ENCODE measurements at places on chromosomes 2 and 18. TPM values are rescaled to one million over a fixed set of nuclear protein-coding genes. Genes with fewer than 3 reads are reported as not detected.

The RPRM gene
- not detected for total RNA-seq

GRCh38 chr18:74290794-74291471 is 830 bp downstream of the CYB5A start:
- no peaks in the 10 kb centered on the region for H3K27me3 ChIP-seq
- no peak for DNase-seq
- H3K36me3 ChIP-seq = no peaks in the 10 kb centered on the region

DNA sequence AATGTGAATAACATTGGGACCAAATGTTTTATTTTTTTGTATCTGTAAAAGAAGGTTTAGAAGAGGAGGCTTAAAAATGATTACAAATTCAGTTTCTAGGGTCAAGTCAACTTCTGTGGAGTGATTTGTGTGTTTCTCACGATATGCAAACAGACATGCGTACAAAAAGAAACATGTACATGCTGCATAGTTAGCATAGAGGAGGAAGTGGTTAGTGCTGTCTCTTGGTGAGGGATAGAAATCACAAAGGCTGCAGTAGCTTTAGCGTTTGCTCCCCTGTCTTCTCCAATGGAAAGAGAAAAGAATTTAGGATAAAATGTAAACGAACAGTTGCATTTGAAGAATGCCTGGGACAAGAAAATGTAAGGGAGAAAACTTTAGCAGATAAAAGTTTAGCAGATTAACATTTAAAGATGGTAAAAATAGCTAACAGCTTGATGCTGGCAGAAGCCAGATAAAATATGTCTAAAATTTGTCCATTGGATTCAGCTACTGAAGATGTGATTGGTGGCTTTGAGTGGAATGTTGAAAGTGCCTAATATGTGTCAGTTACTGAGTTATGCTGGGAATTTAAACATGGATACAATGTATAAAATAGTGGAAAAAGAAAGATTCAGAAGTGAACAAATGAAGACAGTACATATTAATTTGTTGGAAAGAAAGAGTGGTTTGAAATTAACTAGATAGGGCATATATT is 44.9 kb downstream of the MALT1 start:
- H3K4me1 ChIP-seq = no peaks in the 10 kb centered on the region
- no peak for DNase-seq
- peaks cover 4% of the 10 kb centered on the region for H3K36me3 ChIP-seq
- no peak overlapping the region for H3K4me3 ChIP-seq

- H3K36me3 ChIP-seq = no peaks in the 10 kb centered on the region
- no peak overlapping the region for H3K4me3 ChIP-seq
- no peak overlapping the region for H3K27ac ChIP-seq
- no peak for DNase-seq
Measured at GRCh38 chr2:70806013-70806412, 14.4 kb downstream of the CLEC4F start.

The TSPYL6 gene
- 0.14 TPM for total RNA-seq

DNA sequence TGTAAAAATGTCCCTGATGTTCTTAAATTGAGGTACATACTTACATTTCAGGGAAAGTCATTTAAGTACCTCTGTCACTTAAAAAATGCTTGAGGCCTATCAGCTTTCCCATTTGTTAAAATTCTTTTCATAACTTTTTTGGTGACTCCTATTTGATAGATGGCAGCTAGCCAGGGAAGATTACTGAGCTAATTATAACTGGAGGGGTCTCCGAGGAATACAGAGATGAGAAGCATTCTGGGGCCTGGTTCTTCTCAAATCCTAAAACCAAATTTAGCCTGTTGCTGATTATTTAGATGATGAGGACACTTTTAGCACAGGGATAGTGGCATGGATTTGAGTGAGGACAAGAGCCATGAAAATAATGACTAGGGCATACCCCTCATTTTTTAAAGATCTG is 4.8 kb downstream of the UGP2 start:
- no peak overlapping the region for H3K4me3 ChIP-seq
- H3K27ac ChIP-seq = no peak overlapping the region
- no peak for DNase-seq
- peaks cover 70% of the 10 kb centered on the region for H3K4me1 ChIP-seq

The CYP27A1 gene
- 37.8 TPM for total RNA-seq

DNA sequence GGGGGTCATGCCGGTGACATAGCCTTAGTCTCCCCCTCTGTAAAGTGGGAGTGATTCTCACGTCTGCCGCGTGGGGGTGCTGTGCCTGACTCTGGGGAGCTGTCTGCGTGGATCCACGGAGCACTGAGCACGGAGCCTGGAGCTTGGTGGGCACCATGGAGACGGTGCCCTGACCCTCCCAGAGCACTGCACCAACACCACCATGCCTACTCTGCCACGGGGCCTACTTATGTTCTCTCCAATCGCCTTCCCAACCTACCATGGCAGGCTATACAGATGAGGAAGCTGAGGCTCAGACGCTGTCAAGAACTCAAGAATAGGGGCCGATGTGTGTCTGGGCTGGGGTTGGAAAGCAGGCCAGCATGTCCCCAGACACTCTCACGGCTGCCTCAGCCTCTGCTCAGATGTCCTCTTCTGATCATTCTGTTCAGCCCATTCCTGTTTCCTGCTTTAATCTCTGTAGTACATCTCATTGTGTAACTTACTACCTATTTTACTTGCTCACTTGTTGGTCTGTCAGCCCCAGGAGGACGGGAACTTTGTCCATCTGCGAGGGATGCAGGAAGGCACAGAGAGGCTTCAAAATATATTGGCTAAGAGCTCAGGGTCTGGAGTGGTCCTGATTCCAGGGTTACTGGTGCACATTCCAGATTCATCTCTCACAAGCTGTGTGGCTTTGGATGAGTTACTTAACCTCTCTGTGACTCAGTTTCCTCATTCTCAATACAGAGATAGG is 168.1 kb upstream of the HS6ST1 start:
- no peak overlapping the region for H3K4me3 ChIP-seq
- no peaks in the 10 kb centered on the region for H3K27me3 ChIP-seq
- H3K36me3 ChIP-seq = no peaks in the 10 kb centered on the region

GRCh38 chr2:178163395-178163794 is 30.9 kb upstream of the OSBPL6 start:
- no peak overlapping the region for H3K4me3 ChIP-seq
- no peak for DNase-seq
- H3K4me1 ChIP-seq = no peaks in the 10 kb centered on the region
- no peaks in the 10 kb centered on the region for H3K36me3 ChIP-seq
- H3K27me3 ChIP-seq = no peaks in the 10 kb centered on the region

DNA sequence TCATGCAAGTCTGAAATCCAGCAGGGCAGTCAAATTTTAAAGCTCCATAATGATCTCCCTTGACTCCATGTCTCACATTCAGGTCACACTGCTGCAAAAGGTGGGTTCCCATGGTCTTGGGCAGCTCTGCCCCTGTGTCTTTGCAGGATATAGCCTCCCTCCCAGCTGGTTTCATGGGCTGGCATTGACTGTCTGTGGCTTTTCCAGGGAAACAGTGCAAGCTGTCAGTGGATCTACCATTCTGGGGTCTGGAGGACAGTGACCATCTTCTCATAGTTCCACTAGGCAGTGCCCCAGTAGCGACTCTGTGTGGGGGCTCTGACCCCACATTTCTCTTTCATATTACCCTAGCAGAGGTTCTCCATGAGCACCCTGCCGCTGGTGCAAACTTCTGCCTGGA is 220.6 kb upstream of the COPS8 start:
- H3K27ac ChIP-seq = no peak overlapping the region
- no peak for DNase-seq
- no peaks in the 10 kb centered on the region for H3K4me1 ChIP-seq
- H3K27me3 ChIP-seq = no peaks in the 10 kb centered on the region
- H3K36me3 ChIP-seq = no peaks in the 10 kb centered on the region
- no peak overlapping the region for H3K4me3 ChIP-seq

The UGT1A4 gene
- not detected for total RNA-seq

DNA sequence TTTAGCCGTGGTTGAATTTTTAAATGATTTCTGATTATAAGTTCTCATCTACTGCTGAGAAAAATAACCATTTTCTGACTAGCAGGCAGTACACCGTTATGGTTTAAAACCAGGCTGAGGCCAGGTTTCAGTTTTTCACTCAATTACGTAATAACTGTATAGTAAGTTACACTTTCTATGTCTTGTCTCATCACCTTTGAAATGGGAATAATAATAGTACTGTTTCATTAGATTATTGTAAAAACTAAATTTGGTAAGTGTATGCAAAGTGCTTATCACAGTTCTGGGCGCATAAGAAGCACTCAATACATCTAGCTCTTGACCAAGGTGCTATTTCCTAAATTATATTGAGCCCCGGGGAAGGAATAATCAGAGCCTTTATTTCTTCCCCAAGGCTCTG is 76.8 kb downstream of the LIMS1 start:
- H3K27me3 ChIP-seq = no peaks in the 10 kb centered on the region
- H3K36me3 ChIP-seq = no peaks in the 10 kb centered on the region
- DNase-seq = no peak
- peaks cover 30% of the 10 kb centered on the region for H3K4me1 ChIP-seq

DNA sequence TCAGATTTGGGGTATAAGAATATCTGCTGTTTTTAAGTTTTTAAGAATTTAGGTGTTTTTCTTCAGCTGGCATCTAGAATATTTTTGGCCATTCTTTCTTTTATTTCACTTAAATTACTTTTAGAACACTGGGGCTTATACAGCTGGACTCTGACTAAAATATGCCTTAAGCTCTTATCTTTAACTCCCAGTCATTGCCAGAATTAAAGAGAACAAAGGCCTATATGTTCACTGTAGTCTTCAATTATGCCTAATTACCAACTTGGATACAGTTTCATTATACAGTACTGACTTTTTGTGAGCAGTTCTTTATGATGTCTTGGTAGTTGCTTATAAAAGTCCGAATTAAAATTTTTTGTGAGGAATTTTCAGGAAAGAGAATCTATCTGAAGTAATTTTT is 192.8 kb downstream of the ZNF407 start:
- DNase-seq = no peak
- no peaks in the 10 kb centered on the region for H3K27me3 ChIP-seq
- no peaks in the 10 kb centered on the region for H3K4me1 ChIP-seq
- no peak overlapping the region for H3K27ac ChIP-seq
- no peak overlapping the region for H3K4me3 ChIP-seq

GRCh38 chr2:40168546-40168945 is 283.3 kb downstream of the SLC8A1 start:
- H3K27ac ChIP-seq = no peak overlapping the region
- no peak overlapping the region for H3K4me3 ChIP-seq
- H3K4me1 ChIP-seq = no peaks in the 10 kb centered on the region
- no peak for DNase-seq

- no peak overlapping the region for H3K27ac ChIP-seq
- no peak for DNase-seq
- H3K27me3 ChIP-seq = no peaks in the 10 kb centered on the region
- no peak overlapping the region for H3K4me3 ChIP-seq
- H3K36me3 ChIP-seq = no peaks in the 10 kb centered on the region
Measured at GRCh38 chr2:212259226-212259625, 279.4 kb downstream of the ERBB4 start.

- H3K27ac ChIP-seq = no peak overlapping the region
- no peaks in the 10 kb centered on the region for H3K27me3 ChIP-seq
- no peak for DNase-seq
- H3K36me3 ChIP-seq = no peaks in the 10 kb centered on the region
Measured at GRCh38 chr2:75100801-75101151, 98.5 kb downstream of the TACR1 start.

GRCh38 chr2:134250840-134251461 is 2.9 kb upstream of the MGAT5 start:
- no peak overlapping the region for H3K4me3 ChIP-seq
- H3K27me3 ChIP-seq = no peaks in the 10 kb centered on the region
- no peak overlapping the region for H3K27ac ChIP-seq

GRCh38 chr2:211086049-211086448 is 529.6 kb downstream of the CPS1 start:
- H3K4me3 ChIP-seq = no peak overlapping the region
- H3K4me1 ChIP-seq = no peaks in the 10 kb centered on the region
- H3K27me3 ChIP-seq = no peaks in the 10 kb centered on the region
- H3K27ac ChIP-seq = no peak overlapping the region
- no peak for DNase-seq

All from thoracic aorta (tissue), 2 donors.